Occipital lobe (tissue), 3 donors: ENCODE measurements at places on chromosomes 6 and 20. TPM values are rescaled to one million over a fixed set of nuclear protein-coding genes. Genes with fewer than 3 reads are reported as not detected.

DNA sequence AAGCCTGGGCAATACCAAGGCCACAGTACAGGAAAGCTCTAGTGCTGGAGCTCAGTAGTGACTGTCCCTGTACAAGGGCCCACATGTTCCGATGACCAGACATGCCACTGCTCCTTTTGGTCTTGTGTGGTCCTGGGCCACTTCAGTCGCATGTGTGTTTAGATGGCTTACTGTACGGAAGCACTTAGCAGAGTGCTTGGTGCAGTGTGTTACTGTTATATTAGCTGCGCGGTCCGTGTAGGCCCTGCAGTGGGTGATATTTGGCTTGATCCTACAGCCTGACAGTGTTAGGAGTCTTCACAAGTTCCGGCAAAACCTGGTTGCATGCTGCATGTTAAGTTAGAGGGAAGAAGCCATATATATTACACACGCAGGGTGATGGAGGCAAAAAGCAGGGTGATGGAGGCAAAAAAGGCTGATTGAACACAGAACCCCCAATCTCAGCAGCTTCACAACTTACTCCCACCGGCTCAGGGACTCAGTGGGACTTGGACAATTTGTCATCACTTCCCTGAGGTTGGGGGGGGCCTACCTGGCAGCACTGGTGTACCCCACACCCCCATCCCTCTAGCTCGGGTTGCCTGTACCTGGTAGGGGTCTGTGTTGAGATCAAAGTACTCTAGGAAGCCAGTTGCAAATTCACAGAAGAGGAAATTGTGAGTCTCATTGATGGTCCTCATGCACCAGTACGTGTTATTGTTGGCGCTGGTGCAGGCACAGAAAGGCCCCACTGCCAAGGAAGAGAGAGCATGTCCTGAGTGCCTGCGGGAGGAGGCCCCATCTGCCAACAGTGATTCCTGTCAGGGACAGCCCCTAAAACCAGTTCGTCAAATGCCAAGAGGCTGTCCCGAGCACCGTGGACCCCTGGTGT lies 122.6 kb downstream of the SULF2 start:
- DNase-seq = no peak

GRCh38 chr6:137775227-137775626 lies 91.8 kb upstream of the TNFAIP3 start:
- DNase-seq = no peak

DNA sequence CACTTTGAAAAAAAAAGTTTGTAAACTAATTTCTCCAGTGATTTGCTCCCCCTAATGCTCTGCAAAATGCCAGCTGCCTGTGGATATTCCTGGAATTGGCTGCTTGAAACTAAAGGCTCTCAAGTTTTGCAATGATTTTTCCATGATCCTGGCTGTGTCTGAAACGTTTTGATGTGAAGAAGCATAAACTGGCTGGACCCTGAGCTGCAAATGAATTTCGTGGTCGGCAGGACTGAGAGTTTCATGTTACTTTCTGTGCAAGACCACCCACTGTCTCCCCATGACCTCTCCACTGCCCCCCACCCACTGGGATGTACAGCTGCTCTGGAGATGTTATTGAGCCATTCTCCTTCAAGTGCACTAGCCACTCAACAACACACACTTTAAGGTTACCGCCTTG lies 171.3 kb upstream of the SSTR4 start:
- no peak for DNase-seq

- DNase-seq = no peak
Measured at GRCh38 chr6:112665815-112666214, 318.7 kb downstream of the RFPL4B start.

PHIP gene
- total RNA-seq = 78.0 TPM

DNA sequence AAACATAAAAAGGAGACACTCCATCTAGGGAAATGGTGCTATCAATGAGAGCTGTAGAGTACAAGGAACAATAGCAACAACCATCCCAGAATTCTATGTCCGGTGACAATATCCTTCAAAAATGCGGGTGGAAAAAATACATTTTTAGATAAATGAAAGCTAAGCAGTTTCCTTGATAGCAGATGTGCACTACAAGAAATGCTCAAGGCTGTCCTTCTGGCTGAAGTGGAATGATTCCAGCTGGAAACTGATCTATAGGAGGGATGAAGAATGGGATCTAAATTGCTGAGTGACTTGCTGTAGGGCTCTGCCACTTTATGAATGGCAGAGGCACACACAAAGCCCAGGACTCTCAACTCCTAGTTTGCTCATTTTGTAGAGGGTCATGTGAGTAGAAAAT lies 763.1 kb downstream of the C6orf118 start:
- DNase-seq = no peak

- no peak for DNase-seq
Measured at GRCh38 chr6:119278625-119279024, 70.9 kb downstream of the MAN1A1 start.

GRCh38 chr6:134172020-134172705 lies 119.7 kb upstream of the SLC2A12 start:
- DNase-seq = no peak

DNA sequence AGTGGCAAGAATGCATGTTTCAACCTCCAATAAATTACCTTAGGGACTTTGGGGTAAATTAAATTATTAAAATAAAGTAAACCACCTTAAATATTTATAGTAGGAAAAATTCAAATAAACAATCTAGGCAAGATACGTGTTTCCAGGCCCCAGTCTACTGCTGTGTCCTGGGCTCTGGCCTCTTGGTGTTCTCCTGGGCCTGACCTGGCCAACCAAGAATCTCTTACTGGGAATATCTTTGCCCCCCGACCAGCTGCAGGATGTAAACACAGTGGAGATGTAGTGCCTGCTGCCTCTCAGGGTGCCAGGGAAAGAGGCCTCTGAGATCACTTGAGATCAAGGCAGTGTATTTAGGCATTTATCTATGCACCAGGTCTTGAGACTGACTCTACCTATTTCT lies 11.7 kb upstream of the DSN1 start:
- no peak for DNase-seq
